ENCODE measurements at places on chromosomes 1 and 21. TPM values are rescaled to one million over a fixed set of nuclear protein-coding genes. Genes with fewer than 3 reads are reported as not detected.

Gene PKP1
- not detected for total RNA-seq

Gene ST6GALNAC3
- 0.26 TPM for total RNA-seq

Gene FAM72C
- total RNA-seq: 20.9 TPM

Gene MUL1
- total RNA-seq: 16.7 TPM

Gene C2CD2
- total RNA-seq: 3.8 TPM

Gene ARHGEF2
- total RNA-seq: 165 TPM

DNA sequence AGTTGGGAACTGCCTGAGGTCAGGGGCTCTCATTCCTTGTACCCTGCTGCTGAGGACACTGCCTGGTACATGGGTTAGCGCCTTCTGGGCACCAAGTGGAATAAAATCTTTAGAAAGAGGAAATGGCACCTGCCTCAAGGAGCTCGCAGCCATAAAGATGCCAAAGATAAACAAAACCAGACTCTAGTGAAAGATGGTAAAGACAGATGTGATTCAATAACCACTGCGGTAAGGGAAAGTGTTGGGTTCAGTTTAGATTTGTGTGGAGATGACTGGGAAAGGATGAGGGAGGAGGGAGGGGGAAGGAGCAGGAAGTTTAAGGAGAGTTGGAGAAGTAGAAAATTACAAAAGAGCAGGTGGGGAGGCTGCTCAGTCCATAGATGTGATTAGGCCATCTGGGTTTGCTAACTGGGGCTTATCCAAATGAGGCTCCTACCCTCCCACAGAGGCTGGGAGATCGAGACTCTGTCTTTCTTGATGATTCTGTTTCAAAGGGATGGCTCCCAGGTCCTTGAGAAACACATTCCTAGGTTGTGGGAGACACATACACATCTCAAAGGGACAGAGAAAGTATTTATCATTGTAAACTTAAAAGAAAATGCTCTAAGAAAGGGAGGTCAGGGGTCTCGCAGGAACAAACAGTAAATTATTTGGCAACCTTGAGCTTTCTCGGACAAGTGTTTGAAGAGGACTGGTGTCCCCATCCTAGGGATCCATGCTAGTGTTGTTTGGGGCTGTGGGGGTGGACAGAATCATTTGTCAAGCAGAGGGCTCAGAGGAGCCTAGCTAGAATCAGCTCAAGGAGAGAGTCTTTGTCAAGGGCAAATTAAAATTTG is 65.7 kb upstream of the MORC3 start:
- H3K4me1 ChIP-seq: peaks cover 17% of the 10 kb centered on the region
- no peak for DNase-seq
- H3K36me3 ChIP-seq: peaks cover 33% of the 10 kb centered on the region

DNA sequence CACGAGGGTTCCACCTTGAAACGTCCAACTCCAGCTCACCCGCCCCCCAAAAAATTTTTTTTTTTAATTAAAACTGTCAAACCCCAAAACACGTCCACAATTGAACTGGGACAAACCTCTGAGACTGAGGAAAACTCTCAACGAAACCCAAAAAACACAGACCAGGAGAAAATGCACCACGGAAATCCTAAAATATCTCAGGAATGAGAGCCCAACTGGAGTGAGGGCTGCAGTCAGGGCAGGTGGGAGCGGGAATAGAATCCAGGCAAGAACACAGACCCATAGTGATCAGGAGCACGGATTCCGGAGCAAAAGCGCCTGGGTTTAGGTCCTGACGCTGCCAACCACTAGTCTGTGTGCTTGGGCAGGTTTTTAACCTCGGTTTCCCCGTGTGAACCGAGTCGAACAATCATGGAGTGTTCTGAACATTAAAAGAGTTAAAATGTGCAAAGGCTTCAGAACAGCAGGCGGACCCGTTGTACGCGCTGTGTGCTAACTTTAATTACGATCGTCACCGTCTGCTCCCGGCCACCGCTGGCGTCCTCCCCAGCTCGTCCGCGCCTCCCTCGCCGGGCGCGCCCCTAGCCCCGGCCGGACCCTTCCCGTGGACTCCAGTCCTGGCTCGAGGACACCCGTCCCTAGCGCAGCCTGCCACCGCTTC is 624 bp downstream of the ARHGAP29 start:
- peaks cover 65% of the 10 kb centered on the region for H3K27me3 ChIP-seq
- H3K4me1 ChIP-seq: peaks cover 12% of the 10 kb centered on the region
- no peaks in the 10 kb centered on the region for H3K36me3 ChIP-seq
- H3K27ac ChIP-seq: no peak overlapping the region

DNA sequence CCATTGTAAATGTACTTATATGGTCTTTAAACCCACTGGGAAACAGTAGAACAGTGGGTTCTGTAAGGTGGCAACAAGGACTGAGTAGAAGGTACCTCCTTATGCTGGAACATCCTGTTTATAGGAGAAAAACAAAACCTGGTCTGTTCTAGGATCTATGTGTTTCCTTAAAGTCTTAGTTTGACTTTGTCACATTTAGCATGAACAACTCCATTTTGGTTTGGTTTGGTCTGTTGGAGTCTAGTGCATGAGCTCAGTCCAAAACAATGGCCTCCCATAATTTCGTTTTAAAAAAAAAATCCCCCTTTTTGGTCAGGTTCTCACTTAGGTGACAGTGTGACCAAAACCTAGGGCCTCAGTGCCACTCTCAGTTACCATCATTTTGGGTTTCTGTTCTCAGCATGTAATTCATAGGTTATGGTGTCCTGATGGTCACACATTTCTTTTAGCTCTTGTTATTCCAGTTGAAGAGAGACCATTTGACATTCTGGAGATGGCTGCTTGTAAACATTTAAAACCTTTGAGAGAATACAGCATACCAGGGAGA is 66.4 kb upstream of the IL12RB2 start:
- H3K36me3 ChIP-seq: peaks cover 31% of the 10 kb centered on the region
- no peak overlapping the region for H3K27ac ChIP-seq
- DNase-seq: no peak
- H3K4me3 ChIP-seq: no peak overlapping the region
- H3K27me3 ChIP-seq: peaks cover 2% of the 10 kb centered on the region

GRCh38 chr1:8191474-8191873 is 126.4 kb upstream of the SLC45A1 start:
- H3K4me3 ChIP-seq: no peak overlapping the region
- DNase-seq: peak; percentile 17
- H3K27ac ChIP-seq: no peak overlapping the region
- H3K27me3 ChIP-seq: no peaks in the 10 kb centered on the region

GRCh38 chr1:182625719-182626504 is 21.7 kb upstream of the RGS16 start:
- H3K36me3 ChIP-seq: no peaks in the 10 kb centered on the region
- H3K4me1 ChIP-seq: peaks cover 80% of the 10 kb centered on the region
- H3K27ac ChIP-seq: no peak overlapping the region
- H3K4me3 ChIP-seq: no peak overlapping the region

GRCh38 chr1:197779921-197780320 is 4.6 kb upstream of the DENND1B start:
- no peak for DNase-seq
- no peaks in the 10 kb centered on the region for H3K27me3 ChIP-seq
- peaks cover 2% of the 10 kb centered on the region for H3K36me3 ChIP-seq
- no peak overlapping the region for H3K27ac ChIP-seq
- peaks cover 39% of the 10 kb centered on the region for H3K4me1 ChIP-seq

- H3K36me3 ChIP-seq: no peaks in the 10 kb centered on the region
- H3K4me1 ChIP-seq: no peaks in the 10 kb centered on the region
- H3K4me3 ChIP-seq: no peak overlapping the region
These were observed 11.0 kb upstream of the C1QA start for GRCh38 chr1:22625262-22625925.

DNA sequence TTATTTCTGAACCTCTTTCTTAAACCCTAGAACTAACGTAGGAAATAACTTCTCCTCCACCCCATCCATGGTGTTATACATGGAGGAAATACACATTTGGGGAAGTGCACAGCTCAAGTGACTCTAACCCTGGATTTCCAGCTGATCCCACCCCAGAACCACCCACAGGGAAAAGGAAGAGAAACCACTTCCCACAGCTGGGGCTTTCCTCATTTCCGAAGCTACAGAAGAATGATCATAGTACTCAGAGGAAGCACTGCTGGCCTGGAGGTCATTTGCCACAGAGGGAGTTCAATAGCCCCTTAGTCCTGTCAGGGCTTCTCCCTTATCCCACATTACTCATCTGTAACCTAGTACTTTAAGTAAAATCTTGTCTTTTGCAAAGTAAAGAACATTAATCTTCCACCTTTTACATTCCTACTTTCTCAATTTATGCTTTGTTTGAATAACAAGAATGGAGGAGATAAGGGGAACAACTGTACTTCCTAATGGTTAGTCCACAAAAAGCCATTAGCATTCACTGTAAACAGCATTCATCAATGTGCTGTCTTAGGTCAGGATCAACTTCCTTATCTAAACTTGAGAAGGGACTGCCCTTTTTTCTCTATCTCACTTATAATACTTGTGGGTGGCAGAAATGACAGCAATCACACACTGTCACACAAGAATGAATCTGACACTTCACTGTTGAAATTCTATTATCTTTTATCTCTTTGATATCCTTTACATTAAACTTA is 63.0 kb upstream of the RGS1 start:
- H3K27me3 ChIP-seq: no peaks in the 10 kb centered on the region
- no peaks in the 10 kb centered on the region for H3K36me3 ChIP-seq
- H3K4me3 ChIP-seq: no peak overlapping the region

DNA sequence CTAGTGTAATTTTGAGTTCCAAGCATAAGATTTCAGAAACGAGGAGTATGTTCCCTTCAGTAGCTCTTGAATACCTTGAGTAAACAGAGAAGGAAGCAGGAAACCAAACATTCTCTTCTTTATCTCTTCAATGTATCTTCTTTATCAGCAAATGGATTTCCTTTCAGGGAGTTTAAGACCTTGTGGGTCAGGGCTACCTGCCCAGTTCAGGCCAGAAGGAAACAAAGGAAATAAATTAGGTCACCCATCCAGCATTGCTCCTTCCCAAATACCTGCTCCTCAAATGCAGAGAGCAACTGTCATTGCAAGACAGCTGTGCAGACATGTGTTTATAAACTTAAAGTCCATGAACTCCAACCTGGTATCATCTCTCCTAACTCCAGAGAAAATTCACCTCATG is 130.1 kb upstream of the SOD1 start:
- no peak overlapping the region for H3K27ac ChIP-seq
- no peaks in the 10 kb centered on the region for H3K27me3 ChIP-seq
- no peak overlapping the region for H3K4me3 ChIP-seq
- peaks cover 13% of the 10 kb centered on the region for H3K4me1 ChIP-seq
- H3K36me3 ChIP-seq: no peaks in the 10 kb centered on the region
- no peak for DNase-seq

DNA sequence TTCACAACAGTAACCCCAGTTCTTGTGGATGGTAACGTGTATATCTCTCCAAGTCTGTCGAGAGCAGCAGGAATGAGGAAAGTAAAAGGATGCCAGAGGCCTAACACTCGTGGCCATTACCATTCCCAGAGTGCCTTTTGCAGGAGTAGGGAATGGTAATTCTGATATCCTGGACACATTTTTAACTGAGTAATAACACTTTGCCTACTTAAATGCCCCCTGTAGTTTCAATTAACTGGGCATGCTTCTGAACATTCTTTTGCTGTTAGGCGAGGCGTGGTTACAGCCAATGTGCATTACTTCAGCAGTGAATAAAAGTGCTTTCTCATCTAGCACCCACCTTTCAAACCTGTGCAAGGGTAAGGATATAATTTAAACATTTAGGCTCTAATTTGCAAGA is 258.5 kb upstream of the ADGRL2 start:
- no peaks in the 10 kb centered on the region for H3K36me3 ChIP-seq
- no peaks in the 10 kb centered on the region for H3K4me1 ChIP-seq
- no peaks in the 10 kb centered on the region for H3K27me3 ChIP-seq
- H3K4me3 ChIP-seq: no peak overlapping the region

DNA sequence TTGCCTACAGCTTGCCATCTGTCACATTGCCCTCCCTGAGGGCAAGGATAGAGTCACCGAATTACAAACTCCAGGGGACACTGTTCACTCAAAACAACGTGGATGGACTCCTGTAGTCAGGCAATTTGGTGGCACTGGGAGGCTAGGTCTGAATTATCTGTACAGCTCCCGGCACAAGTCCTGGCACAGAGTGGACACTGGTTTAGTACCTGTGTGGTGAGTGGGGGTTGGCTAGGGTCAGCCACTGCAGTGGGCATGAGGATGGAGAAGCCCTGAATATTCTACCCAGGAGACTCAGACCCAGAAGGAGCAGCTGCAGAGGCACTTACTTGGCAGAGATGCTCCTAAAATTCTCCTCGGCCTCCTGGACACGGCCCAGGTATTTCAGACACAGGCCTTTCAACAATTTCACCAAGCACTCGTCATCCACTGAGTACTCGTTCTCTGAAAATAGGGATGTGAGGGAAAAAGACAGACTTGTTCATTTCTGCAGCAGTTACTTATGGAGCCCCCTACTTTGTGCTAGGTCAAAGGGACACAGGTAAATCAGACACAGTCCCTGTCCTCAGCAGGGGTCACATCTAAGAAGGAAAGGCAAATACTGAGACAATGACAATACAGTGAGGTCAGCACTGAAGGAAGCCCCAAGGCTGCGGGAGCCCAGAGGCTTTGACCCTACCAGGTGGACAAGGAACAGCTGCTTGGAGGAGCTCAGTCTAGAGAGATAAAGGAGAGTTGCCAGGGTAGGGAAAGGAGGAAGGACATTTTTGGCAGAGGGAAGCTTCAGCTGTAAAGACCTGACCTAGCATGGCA is 40.5 kb downstream of the TTC39A start:
- peaks cover 5% of the 10 kb centered on the region for H3K4me1 ChIP-seq
- H3K27me3 ChIP-seq: no peaks in the 10 kb centered on the region
- no peak overlapping the region for H3K27ac ChIP-seq
- no peaks in the 10 kb centered on the region for H3K36me3 ChIP-seq

- no peaks in the 10 kb centered on the region for H3K36me3 ChIP-seq
- no peak for DNase-seq
- H3K4me1 ChIP-seq: peaks cover 8% of the 10 kb centered on the region
- H3K27me3 ChIP-seq: no peaks in the 10 kb centered on the region
- H3K4me3 ChIP-seq: no peak overlapping the region
- H3K27ac ChIP-seq: no peak overlapping the region
These were observed 40.6 kb downstream of the PTP4A2 start for GRCh38 chr1:31897526-31898100.

- peaks cover 6% of the 10 kb centered on the region for H3K27me3 ChIP-seq
- no peaks in the 10 kb centered on the region for H3K36me3 ChIP-seq
- H3K4me1 ChIP-seq: peaks cover 26% of the 10 kb centered on the region
- H3K4me3 ChIP-seq: no peak overlapping the region
- peak; percentile 39 for DNase-seq
These were observed 7.0 kb upstream of the PLEKHA6 start for GRCh38 chr1:204366759-204367158.

GRCh38 chr1:156198831-156199349 is 5.0 kb downstream of the SLC25A44 start:
- peak; percentile 73 for DNase-seq
- peaks cover 64% of the 10 kb centered on the region for H3K4me1 ChIP-seq
- no peak overlapping the region for H3K4me3 ChIP-seq
- H3K27ac ChIP-seq: no peak overlapping the region

DNA sequence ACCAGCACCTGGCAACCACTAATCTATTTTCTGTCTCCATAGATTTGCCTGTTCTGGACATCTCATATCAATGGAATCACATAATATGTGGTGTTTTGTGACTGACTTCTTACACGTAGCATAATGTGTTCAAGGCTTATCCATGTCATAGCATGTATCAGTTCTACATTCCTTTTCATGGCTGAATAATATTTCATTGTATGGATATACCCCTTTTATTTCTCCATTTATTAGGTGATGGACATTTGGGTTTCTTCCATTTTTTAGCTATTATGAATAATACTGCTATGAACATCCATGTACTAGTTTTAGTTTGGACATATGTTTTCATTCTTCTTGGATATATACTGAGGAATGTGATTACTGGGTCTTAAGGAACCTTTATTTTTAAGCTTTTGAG is 78.0 kb upstream of the OLIG2 start:
- H3K27ac ChIP-seq: no peak overlapping the region
- H3K27me3 ChIP-seq: peaks cover 10% of the 10 kb centered on the region
- H3K4me3 ChIP-seq: no peak overlapping the region
- no peaks in the 10 kb centered on the region for H3K36me3 ChIP-seq
- H3K4me1 ChIP-seq: peaks cover 2% of the 10 kb centered on the region
- no peak for DNase-seq

Measured in activated CD4-positive, alpha-beta memory T cell treated with anti-CD3 and anti-CD28 coated beads for 36 hours (primary cell).